M059J (cell line): ENCODE measurements at places on chromosomes 3 and 15. TPM values are rescaled to one million over a fixed set of nuclear protein-coding genes. Genes with fewer than 3 reads are reported as not detected.
A peak's percentile ranks its signal among the peaks of the same experiment; 100 is the strongest.

Gene MASP1
- 1.2 and 3.3 TPM in 2 replicates for total RNA-seq

Gene SLC6A1
- total RNA-seq, result not detected in 2 replicates

Gene THOC7
- total RNA-seq, result 43.6 and 61.4 TPM in 2 replicates

Gene CTXN2
- total RNA-seq, result 0.20 TPM in 1 of 2 replicates, not detected in the other

Gene RBSN
- 11.3 and 17.4 TPM in 2 replicates for total RNA-seq

GRCh38 chr15:82568986-82569385 is 28.7 kb upstream of the RPS17 start:
- DNase-seq, result no peak

Gene EPHB3
- total RNA-seq, result 1.1 and 1.2 TPM in 2 replicates

- no peak for DNase-seq
Measured at GRCh38 chr15:70390723-70391122, 293.0 kb upstream of the TLE3 start.

Gene MESP1
- total RNA-seq, result 2.1 and 2.4 TPM in 2 replicates

DNA sequence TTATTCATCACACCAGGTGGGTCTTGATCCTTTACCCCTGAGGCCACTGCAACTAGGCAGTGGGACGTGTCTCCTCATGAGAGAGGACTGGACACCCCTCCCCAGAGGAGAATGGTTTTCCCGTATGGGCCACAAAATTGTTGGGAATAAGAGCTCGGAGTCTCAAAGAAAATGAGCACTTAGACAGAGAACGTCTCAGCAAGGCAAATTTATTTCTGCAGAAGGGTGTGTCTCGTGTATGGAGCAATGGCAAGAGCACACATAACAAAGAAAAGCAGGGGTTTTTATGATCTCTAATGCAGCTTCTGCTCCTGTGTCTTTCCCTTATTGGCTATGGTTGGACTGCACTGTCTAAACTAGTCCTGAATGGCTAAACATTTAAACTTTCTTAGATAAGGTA is 803.5 kb downstream of the PLOD2 start:
- DNase-seq, result no peak

DNA sequence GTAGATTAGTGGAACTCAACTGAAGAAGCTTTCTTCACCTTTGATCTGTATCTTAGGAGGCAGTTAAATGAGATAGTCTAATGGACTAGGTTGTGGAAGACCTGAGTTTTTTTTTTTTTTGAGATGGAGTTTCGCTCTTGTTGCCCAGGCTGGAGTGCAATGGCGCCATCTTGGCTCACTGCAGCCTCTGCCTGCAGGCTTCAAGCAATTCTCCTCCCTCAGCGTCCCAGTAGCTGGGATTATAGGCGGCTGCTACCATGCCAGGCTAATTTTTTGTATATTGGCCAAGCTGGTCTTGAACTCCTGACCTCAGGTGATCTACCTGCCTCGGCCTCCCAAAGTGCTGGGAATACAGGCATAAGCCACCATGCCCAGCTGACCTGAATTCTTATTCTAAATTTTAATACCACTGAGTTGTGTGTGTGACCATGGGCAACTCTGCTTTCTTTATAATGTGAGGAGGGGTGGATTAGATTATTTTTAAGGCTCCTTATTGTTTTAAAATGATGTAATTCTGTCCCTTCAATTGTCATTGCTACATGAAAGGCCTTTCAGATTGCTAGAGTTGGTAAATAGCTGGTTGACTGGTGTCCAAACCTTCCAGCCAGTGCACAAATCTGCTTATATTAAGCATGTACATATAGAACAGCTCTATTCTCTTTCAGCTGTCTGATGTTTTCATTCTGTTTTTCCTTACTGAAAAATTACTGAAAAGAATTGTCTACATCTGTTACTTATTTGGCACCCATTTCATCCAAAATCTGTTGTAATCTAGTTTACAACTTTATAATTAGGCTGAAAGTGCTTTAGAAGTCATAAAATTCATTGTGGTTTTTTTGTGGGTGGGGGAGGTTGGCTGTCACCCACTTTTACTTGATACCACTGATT is 2.3 kb downstream of the LNP1 start:
- peak; percentile 57 for DNase-seq

DNA sequence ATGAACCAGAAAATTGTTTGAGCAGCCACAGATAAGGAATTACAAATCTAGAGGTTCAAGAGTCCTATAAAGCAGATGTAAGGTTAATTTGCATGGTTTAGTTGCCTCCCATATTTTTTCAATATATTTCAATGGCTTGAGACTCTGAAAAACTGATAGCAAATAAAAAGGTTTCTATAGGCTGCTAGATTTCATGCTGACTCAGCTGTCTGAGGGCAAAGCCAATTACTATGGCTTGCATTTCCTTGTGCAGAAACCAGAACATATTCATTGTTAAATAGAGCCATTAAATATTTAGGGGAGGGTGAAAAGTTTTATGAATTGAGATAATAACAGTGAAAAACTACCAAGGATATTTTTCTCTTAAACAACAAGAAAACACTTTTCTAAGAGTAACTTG is 278.1 kb upstream of the CADM2 start:
- no peak for DNase-seq

GRCh38 chr15:99429681-99430081 is 136.1 kb upstream of the MEF2A start:
- DNase-seq, result no peak

DNA sequence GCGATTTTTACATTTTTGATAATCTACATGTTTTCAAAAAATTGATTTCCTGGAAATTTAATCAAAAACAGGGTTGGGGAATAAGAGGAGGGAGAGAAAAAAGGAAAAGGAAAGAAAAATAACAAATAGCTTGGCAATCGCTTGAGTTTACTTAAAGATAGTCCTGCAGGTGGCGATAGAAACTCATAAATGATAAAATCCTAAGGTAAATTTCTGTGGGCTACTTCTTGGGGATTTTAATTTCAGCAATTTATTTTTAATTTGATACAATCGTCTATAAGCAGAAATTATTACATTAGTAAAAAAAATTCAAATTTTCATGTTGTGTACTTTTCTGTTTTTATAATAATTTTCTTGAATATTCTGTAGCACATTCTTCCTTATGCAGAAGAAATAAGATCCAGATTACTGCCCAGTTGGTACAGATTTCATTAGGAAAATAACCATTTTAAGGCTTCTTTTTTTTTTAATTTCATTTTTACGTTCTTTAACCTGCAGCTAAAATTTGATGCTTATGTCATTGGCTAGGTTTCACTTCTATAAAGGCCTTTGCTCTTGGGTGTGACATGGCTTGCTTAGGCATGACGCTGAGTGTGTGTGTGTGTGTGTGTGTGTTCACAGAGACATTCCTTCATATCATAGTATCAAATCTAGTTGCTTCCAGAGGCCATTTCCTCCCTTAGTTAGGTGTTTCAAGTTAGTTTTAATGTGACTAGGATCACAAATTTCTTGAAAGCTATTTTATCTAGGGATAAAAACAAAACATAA is 181.8 kb downstream of the MCTP2 start:
- DNase-seq, result peak; percentile 2

GRCh38 chr3:69499899-69500421 is 114.1 kb upstream of the FRMD4B start:
- peak; percentile 3 for DNase-seq

GRCh38 chr3:16329826-16330129 is 64.8 kb downstream of the OXNAD1 start:
- no peak for DNase-seq

- DNase-seq, result no peak
Measured at GRCh38 chr3:138349926-138350665, 1.7 kb downstream of the MRAS start.

Gene C15orf61
- 2.9 and 4.1 TPM in 2 replicates for total RNA-seq

DNA sequence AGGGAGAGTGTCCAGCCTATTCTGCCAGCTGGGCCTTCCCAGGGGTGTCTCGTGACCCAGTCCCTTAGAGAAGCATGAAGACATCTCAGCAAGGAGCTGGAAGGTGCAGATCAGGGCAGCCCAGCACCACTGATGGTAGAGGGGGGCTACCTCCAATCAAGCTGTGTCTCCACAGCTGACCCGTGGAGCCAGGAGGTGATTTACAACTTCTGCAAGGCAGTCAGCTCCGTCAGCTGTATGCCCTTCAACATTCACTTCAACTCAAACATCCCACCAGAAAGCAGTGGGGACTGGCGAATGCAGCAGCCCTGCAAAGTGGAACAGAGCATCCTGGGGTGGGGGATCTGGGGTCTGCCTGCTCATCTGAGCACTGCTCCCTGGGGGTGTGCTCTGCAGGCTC is 32.6 kb upstream of the FRG2C start:
- DNase-seq, result no peak

DNA sequence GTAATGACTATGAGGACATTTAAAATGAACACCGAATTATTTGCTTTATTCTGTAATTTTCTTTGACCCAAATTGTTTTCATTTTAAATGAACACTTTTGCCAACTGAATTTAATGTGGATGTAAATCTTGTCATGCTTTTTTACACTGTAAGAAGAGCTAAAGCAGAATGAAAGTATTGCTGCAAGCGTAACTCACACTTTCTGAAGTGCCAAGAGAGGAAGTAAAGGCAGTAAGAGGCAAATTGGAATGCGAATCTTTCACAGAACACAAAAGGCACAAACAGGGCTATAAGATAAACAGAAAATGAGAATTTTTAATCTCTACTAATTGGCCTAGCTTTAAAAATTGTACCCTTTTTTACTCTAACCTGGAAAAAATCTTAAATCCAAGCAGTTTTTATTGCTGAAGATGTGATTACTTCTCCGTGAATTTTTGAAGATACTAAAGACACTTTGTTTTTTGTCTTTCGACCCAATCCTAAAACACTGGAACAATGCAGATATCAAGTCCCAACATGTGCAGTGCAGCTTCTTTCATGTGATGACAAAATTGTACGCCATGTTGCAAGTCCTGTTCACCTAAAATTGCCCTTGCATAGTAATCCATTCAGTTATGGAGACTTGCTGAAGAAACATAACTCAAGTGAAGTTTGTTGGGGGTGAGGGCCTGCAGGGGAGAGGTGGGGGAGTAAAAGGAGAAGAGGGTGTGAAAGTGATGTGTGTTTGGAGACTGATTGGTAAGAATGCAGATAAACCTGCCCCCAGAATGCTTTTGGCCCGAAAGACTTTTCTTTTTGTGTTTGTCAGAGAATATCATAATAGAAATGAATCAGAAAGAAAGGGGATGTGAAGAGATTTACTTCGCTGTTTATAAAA is 1.4 kb downstream of the ARID3B start:
- no peak for DNase-seq

Gene CHDH
- total RNA-seq, result 0.07 and 0.17 TPM in 2 replicates

Gene PLA2G4F
- total RNA-seq, result not detected in 2 replicates

Gene TLR9
- not detected in 2 replicates for total RNA-seq

DNA sequence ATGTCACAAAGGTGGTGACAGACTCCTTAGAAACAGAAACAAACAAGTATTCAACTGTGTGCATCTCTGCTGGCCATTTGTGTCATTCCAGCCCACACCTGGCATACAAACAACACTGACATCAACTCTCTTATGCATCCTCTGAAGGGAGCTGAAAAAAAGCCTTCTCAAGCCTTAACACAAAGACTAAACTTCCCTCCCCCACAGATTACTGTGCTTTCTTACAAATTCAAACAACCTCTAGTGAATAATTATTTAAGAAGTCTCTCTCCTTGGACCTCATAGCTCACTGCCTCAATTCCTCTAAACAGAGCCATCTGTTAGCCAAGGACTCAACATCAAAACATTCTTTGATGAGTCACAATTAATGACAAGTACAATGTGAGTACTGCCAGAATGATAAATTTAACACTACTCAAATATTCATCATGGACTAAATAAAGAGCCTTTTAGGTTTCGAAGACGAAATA is 132.1 kb downstream of the WDR76 start:
- peak; percentile 90 for DNase-seq

DNA sequence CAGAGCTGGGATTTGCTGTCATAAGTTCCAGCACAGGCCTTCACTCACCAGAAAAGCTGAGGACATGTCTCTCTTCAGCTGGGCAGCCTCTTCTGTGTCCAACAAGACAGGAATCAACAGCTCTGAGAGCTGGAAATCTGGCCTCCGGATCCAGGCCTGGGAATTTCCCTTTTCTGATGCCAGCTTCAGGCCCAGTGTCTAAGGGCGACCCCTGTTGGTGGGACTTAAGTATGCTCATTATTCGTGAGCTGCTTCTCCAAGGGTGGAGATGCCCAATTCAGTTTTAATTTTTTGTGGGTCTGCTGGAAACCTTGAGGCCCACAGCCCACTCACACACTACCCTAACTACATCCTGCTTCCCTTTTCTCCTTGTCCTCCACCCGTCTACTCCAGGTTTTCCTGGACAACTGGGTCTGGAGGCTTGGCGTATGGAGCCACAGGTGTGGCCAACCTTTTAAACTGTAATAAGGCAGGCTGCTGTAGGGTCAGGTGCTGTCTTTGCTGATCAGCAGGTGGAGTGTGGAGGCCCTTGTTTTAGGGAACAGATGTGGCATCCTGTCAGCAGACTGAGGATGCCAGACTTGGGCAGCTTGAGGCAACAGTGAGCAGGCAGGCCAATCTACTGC is 2.6 kb upstream of the CEMIP start:
- peak; percentile 73 for DNase-seq

Gene WNT5A
- total RNA-seq, result 92.8 and 113 TPM in 2 replicates

DNA sequence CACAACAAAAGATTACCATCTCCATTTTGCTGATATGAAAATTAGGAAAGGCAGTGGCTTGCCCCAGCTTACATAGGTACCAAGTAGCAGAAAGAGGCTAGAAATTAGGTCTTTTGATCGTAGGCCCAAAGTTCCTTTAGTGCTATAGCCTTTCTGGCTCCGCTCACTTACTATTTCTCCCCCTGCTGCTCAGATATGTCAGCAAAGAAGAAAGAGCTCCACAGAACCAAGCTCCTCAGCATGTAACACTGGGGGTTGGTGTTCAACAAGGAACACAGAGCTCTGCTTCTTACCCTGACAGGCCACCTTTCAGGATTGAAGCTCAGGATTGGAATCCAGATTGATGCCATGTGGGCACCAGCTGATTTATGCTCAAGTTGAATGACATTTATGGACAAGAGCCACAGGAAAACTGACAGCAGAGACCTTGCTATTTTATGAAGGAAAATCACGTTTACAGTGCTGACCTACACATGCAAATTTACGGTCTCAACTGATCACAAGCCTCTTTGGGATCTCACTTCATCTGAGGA is 6.1 kb upstream of the IL12A start:
- no peak for DNase-seq

Gene BNC1
- not detected in 2 replicates for total RNA-seq

DNA sequence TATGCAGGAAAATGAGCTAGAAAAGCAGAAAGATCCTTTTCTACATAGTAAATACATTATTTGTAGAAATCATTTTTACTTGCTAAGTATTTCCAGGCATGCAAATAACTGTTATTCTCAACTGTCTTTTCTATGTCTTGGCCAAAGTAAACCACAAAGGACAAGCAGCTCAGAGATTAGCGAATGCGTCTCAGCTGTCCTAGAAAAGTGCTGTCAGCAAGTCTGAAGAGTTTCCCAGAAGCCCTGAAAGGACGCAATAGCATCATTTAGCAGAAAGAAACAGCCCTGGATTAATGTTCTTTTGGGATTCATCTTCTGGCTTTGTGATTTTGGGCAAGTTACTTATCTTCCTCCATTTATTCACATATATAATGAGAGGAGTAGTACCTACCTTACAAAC is 100.3 kb downstream of the ZIC1 start:
- DNase-seq, result no peak
